Stimulated activated CD4-positive, alpha-beta T cell treated with anti-CD3 and anti-CD28 coated beads, TNF-alpha, amount 100 ng/mL, for 1 hour (primary cell): ENCODE measurements at places on chromosomes 3 and 15.
A peak's percentile ranks its signal among the peaks of the same experiment; 100 is the strongest.

GRCh38 chr3:140013220-140013619 is 78.2 kb downstream of the CLSTN2 start:
- no peak for DNase-seq

DNA sequence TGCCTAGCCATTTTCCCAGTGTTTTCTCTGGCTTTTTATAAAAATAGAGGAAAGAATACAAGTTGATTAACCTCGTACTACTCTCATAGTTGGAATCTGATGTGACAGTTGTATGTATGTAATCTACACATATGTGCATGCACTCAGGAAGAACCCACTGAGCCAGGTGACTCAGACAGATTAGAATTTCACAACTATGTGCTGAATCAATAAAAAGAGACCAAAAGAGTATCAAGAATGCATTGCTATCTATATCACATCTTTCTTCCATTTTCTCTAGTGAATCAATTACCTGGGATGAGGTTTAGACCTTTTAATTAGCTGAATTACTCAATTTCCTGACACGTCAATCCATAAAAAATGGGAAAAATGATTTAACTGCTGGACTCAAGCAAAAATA is 319.3 kb upstream of the ATP10A start:
- DNase-seq, result no peak

GRCh38 chr15:56653787-56654186 is 79.5 kb downstream of the ZNF280D start:
- no peak for DNase-seq

- no peak for DNase-seq
Observed at GRCh38 chr3:46903341-46904302, 26.1 kb downstream of the PTH1R start.

GRCh38 chr15:59447367-59447766 is 9.4 kb downstream of the FAM81A start:
- DNase-seq, result no peak

GRCh38 chr15:88695101-88695500 is 56.3 kb downstream of the ISG20 start:
- no peak for DNase-seq

DNA sequence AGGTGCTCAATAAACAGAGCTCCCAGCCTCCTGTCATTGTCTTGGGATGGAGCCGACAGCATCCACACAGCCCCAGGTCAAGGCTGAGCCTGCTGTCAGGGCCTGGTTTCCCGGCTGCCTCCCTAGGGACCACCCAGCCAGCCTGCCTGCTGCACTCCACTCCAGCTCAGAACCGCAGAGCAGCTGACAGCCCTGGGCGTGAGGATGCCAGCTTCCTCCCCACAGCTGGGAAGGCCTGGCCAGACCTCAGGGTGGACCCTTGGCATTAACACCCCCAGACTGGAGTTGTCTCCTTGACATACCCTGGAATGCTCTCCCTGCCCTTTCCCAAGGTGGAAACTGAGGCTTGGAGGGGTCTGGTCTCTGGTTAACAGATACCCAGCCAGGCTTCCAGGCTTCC is 112.0 kb downstream of the WNT7A start:
- DNase-seq, result no peak

DNA sequence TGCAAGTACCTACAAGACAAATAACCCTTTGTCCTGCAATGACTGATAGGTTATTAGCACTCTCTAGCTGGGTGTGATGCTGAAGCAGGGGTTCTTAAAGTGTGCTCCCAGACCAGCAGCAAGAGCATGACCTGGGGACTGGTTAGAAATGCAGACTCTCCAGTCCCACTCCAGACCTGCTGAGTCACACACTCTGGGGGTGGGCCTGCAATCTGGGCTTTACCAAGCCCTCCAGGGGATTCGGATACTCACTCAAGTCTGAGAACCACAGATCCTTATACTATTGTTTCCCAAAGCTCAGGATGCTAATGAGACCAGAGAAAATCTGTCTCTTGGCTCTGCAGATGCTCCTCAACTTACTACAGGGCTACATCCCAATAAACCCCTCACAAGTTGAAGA is 142.1 kb upstream of the RAD18 start:
- no peak for DNase-seq

GRCh38 chr15:68352401-68353062 is 75.0 kb downstream of the FEM1B start:
- no peak for DNase-seq

- DNase-seq, result no peak
Observed at GRCh38 chr3:195040094-195040493, 230.9 kb downstream of the XXYLT1 start.

DNA sequence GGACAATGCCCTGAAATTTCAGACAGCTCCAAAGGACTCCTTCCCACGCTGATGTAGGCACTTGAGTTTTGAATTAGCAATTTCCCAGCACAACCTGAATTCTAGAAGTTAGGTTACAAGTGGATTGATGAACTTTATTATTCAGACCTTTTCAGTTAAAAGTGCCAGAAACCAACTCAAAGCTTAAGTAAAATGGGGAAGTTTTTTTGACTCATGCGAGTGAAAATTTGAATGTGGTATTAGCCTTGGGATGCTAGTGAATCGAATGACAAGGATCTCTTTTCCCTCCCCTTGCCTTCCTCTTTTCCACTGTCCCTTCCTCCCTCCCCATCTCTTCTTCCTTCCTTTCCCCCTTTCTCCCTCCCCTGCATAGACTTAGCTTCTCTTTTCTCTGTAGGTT is 295.1 kb upstream of the PROK2 start:
- DNase-seq, result no peak

DNA sequence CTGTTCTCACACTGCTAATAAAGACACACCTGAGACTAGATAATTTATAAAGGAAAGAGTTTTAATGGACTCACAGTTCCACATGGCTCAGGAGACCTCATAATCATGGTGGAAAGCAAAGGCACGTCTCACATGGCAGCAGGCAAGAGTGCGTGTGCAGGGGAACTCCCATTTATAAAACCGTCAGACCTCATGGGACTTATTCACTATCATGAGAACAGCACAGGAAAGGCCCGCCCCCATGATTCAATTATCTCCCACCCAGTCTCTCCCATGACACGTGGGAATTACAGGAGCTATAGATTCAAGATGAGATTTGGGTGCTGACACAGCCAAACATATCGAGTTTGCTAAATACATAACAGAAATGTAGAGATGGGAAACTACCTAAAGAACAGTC is 39.5 kb upstream of the DGKG start:
- no peak for DNase-seq

DNA sequence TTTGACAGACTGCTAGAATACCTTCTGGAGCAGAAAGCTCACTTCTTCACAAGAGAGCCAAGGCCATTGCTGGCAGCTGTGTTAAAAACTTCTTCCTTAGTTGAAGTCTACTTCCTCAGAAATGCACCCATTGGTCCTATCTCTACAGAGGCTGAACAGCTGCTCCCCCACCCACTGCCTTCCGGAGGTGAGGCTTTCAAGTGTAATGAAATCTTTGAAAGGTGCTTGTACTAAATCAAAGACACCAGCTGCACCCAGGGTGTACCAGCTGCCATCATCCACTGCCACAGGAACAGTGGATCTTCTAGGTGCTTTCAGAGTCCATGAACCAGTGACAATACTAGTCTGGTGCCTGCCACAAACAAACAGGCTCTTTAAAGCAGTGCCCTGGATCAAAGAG is 26.4 kb upstream of the HERC1 start:
- peak; percentile 33 for DNase-seq

- no peak for DNase-seq
Observed at GRCh38 chr15:49817100-49817499, 196.3 kb downstream of the DTWD1 start.

DNA sequence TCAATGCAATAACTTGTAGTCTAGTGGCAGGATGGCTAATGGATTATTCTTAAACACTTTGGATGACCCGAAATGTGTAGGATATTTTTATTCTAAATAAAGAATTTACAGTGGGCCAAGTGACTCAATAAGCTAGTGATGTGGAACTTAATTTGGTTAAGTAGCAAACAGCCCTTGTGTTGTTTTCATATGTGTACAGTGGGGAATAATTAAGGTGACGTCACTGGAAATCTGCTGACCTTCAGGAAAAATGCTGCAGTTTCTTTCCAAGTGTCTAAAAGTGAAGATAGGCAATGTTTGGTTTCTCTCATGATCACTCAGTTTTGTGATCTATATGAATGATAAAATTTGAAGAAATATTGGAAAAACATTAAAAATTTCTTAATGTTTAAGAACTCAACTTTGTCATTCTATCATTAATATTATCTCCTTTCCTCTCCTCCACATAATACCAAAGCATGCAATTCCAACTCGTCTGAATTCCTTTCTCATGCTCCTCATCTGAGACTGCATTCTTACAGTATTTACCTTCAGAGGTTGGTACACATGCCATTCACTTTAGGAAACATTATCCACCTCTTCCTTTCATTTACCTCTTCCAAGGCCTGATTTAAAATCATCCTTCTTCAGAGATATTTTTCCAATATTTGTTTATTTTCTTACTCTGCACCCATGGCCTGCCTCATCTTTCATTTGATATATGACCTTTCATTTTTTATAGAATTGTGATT is 414.6 kb upstream of the ARPP21 start:
- DNase-seq, result no peak

- DNase-seq, result no peak
Observed at GRCh38 chr3:100076731-100077529, 37.4 kb downstream of the FILIP1L start.

- DNase-seq, result no peak
Observed at GRCh38 chr3:100780071-100780622, 70.9 kb downstream of the TFG start.

DNA sequence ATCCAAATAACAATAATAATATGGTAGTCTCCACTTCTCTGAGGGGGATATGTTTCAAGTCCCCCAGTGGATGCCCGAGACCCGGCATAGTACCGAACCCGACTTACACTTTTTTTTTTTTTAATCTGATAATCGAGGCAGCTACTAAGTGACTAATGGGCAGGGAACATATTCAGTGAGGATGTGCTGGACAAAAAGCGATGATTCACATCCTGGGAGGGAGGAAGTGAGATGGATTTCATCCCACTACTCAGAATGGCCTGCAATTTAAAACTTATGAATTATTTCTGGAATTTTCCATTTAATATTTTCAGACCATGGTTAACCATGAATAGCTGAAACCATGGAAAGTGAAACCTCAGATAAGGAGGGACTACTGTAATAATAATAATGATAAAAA is 49.5 kb upstream of the SELENOK start:
- no peak for DNase-seq

DNA sequence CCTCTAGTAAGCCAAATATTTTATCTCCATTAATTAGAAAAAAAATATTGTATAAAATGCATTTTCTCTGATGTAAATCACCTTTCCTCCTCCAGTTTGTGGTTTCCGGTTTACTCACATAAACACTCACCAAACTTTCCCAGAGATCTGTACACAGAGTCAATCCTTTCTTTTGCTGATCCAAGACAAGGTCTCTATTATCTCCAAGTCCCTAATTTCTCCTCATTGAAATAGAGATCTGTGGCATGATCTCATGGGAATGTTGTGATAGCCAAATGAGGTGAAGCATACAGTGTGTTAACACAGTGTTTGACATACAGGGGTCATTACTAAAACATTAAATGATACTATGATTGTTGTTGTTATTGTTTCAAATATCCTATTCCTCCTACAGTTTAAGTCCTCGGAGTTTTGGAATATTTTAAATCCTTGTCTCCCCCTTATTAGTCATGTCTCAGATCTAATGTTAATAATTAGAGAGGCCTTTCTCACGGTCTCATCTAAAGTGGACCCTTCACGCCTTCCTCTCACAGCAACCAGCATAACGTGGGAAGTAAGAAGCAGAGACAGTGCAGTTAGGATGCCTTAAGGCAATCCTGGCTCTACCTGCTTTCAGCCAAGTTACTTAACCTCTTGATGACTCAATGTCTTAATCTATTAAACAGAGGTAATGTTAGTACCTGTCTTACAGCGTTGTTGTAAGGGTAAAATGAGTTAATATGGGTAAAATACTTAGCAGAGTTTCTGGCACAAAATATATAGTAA is 333.3 kb downstream of the GRM7 start:
- DNase-seq, result no peak

- DNase-seq, result no peak
Observed at GRCh38 chr15:88126695-88127431, 129.7 kb downstream of the NTRK3 start.

GRCh38 chr3:87435926-87436620 is 159.7 kb upstream of the POU1F1 start:
- DNase-seq, result no peak

DNA sequence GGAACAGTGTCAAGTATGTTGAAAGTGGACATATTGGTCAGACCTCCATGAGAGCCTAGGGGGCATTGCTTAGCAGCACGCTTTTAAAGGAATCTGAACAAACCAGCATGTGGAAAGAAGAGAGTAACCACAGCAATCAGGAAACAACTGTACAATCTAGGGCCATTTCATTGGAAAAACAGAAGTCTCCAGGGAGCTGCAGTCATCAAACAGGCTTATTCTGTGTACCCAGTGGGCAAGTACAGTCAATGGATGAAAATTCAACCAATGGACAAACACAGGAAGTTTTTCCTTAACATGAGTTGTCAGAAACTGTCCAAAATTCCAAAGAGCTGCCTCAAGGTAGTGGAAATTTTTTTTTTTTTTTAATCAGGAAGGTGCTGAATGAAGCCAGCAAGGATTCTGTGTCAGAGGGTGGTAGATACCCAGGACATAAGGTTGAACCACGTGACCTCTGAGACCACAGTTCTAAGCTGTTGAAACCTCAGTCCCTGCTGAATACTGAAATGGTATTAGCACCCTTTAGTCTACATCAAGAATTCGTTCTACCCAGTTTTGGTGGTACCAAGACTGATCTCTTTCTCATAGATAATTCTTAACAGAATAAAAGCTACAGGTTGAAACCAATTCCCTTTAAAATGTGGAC is 4.4 kb upstream of the DLG1 start:
- DNase-seq, result no peak

- DNase-seq, result no peak
Observed at GRCh38 chr15:52481915-52482314, 46.8 kb downstream of the MYO5A start.

GRCh38 chr3:52298149-52299098 is 10.8 kb downstream of the GLYCTK start:
- no peak for DNase-seq

DNA sequence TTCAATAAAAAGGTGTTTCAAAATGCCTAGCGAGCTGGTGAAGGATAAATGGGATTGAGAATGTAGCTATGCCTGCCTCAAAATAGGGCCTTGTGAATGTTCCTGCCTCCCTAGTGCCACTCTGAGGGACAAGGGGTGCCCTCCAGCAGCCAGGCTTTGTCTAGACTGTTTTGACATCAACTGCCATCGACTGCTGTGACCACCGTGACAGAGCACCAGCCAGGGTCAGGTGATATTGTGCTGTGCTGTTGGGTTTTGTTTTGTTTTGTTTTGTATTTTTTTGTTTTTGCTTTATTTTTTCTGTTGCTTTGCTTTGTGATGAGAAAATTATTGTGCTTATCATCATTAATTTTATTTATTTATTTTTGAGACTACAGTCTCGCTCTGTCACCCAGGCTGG is 144.8 kb downstream of the SMAD6 start:
- no peak for DNase-seq
